ENCODE measurements at places on chromosomes 5 and 9. TPM values are rescaled to one million over a fixed set of nuclear protein-coding genes. Genes with fewer than 3 reads are reported as not detected.

The CATSPER3 gene
- 1.3 TPM for total RNA-seq

The RASEF gene
- 14.1 TPM for total RNA-seq

DNA sequence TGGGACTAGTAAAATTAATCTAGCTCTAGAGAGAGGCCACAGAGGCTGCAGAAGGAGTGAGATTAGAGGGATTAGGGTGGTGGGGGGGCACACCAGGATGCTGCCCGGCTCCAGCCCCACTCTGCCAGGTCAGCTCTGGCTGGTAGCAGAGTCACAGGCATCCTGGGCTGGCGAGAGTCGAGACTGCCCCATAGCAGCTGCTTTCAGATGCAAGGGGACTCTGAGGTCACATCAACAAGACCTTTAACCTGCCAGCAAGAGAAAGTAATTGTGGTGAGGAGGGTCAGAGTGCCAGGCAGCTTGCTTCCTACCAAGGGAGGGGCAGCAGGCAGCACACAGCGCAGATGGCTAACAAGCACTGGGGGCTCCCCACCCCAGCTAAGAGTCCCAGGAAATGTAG lies 7.5 kb downstream of the EPB41L4B start:
- peaks cover 24% of the 10 kb centered on the region for H3K27me3 ChIP-seq
- peaks cover 22% of the 10 kb centered on the region for H3K4me1 ChIP-seq
- H3K4me3 ChIP-seq: no peak overlapping the region
- H3K27ac ChIP-seq: peak overlapping the region; percentile 73
- no peaks in the 10 kb centered on the region for H3K36me3 ChIP-seq
- DNase-seq: no peak

GRCh38 chr9:88187631-88188030 lies 49.4 kb upstream of the SPATA31C2 start:
- H3K27me3 ChIP-seq: peaks cover 13% of the 10 kb centered on the region
- no peak overlapping the region for H3K27ac ChIP-seq
- no peak overlapping the region for H3K4me3 ChIP-seq
- no peak for DNase-seq
- no peaks in the 10 kb centered on the region for H3K36me3 ChIP-seq

The ZSWIM6 gene
- total RNA-seq: 33.4 TPM

- H3K27me3 ChIP-seq: no peaks in the 10 kb centered on the region
- no peak overlapping the region for H3K27ac ChIP-seq
- DNase-seq: no peak
- no peak overlapping the region for H3K4me3 ChIP-seq
- H3K4me1 ChIP-seq: peaks cover 31% of the 10 kb centered on the region
Observed at GRCh38 chr5:127942246-127943060, 141.1 kb upstream of the SLC12A2 start.

All from progenitor cell of endocrine pancreas (in vitro differentiated cells).